Stimulated activated CD8-positive, alpha-beta memory T cell treated with anti-CD3 and anti-CD28 coated beads, Interleukin-15, amount 100 ng/mL, for 4 hours (primary cell): ENCODE measurements at places on chromosomes 6 and 20.

DNA sequence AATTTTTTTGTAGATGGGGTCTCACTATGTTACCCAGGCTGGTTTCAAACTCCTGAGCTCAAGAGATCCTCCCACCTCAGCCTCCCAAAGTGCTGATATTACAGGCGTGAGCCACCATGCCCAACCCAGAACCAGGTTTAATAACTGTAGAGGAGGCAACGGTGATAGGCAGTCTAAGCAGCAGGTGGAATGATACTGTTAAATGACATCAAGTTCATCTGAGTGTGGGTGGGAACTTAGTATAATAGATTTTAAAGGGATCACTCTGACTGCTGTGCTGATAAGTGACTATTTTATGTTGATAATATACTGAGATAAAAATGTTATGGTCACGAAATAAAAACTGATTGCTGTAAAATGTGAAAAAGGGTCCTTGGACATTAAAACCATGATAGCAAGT, 31.1 kb downstream of the PCNA start:
- DNase-seq = no peak

DNA sequence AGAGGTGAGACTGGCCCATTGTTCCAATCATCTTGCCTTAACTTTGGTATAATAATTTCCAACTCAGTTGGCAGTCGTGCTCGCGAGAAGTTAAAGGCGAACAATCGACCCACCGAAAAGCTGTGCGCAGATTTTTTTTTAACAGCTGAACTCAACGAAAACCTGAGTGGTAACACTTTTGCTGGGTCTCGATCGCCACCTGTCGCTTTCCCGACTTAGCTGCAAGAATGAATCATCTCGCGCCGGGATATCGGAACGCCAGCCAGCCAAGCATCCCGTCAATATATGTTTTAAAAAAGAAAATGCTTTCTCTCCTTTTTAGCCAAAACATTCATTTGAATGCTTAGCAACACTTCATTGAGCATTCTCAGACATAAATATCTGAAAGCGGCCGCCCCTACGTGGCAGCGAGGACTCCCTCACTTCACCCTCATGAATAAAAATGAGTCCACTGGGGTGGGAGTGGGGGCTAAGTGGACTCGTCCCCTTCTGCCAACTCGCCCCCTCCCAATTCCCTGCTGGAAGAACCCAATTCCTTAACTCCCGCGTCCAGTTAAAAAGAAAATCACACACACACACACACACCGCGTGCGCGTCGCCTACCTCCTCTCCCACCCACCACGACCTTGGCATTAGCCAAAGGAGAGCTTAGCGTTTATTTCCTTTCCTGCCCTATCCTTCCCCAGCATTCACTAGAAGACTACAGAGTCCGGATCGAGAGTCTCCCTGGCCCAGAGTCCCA, 1.5 kb downstream of the COL12A1 start:
- no peak for DNase-seq

DNA sequence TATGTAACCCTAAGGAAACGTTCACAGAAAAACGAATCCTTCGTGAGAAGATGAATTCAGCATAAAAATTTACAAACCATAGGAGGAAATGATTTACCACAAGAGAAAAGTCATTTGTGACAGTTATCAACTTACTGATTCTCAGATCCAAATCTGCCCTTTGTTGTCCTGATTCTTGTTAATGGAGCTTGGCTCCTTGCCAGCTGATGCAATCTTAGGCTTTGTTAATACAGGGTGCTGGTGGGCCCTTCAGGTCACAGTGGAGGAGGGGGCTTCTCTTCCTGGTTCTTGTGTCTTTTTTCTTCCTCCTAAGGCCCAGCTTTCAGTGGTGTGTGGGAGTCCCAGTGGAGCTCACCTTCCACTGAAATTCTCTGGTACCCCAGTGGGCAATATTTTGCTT, 108.4 kb upstream of the MAP3K7 start:
- DNase-seq = no peak

DNA sequence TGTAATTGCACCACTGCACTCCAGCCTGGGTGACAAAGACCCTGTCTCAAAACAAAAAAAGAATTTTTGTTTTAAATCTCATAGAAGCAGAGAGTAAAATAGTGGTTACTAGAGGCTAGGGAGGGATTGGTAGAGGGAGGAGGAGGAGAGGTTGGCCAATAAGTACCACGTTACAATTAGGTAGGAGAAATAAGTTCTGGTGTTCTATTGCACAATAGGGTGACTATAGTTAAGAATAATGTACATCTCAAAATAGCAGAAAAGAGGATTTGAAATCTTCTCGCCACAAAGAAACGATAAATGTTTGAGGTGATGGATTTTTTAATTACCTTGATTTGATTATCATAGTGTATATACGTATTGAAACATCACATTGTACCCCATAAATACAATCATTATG, 27.1 kb upstream of the TOP1 start:
- DNase-seq = no peak

GRCh38 chr6:12012038-12012557, at the start of gene HIVEP1:
Gene HIVEP1, plus strand, starts transcription at chr6:12012312. Its CDS starts 3,317 bp downstream, at chr6:12015629.
- no peak for DNase-seq

GRCh38 chr6:15734118-15734897, 71.5 kb upstream of the DTNBP1 start:
- DNase-seq = no peak

DNA sequence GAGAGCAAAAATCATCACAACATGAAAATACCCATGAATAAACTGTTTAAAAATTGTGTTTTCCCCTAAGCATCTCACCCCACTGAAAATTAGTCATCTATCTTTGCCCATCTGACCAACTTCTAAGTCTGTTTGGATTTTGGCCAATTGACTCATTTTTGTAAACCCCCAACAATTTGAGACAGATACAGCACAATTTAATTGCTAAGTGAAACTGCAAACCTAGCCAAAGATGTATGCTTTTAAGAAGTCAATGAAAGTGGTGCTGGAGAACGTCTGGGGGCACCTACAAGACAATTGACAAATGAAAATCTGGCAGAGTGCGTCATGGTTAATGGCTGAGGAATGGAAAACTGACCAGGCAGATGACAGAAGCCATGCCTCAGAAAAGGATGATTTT, 30.9 kb upstream of the SLC24A3 start:
- no peak for DNase-seq

GRCh38 chr6:35160642-35161041, 19.5 kb upstream of the TCP11 start:
- no peak for DNase-seq

- DNase-seq = no peak
Measured at GRCh38 chr6:79702691-79703090, 71.6 kb downstream of the SH3BGRL2 start.

DNA sequence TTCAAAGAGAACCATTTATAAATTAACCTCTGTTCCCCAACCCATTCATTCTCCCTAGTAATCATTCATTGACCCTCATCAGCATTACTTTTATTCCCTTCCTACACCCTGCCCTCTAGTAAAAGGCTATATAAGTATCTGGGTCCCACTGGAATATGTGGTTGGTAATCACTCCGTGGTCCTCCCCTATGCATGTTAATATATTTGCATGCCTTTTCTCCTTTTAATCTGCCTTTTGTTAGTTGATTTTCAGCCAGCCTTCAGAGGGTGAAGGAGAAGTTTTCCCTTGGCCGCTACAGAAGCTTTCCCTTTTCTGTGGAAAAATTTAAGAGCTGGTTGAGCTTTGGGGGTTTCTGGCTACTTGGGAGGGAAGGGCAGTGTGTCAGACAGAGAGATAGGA, 585.6 kb downstream of the UTRN start:
- DNase-seq = no peak

- DNase-seq = no peak
Measured at GRCh38 chr20:24798930-24799705, 150.0 kb upstream of the CST7 start.

DNA sequence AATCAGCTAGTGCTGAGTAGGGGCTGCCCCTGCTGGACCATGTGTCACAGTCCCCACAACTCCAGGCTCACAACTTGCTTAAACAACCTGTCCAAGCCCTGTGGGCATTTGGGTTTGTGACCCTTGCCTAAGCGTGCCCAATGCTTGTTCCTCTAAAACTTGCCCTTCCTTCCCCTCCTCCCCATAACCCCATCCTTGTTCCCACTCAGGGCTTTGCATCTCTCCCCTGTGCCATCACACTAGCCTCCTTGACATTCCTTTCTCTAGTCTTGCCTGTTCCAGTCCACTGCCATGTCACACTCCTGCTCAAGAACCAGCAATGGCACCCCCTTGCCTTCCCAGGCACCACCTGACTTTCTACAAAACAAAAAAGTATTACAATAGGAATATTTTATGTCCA, 2.3 kb upstream of the DLGAP4 start:
- no peak for DNase-seq

DNA sequence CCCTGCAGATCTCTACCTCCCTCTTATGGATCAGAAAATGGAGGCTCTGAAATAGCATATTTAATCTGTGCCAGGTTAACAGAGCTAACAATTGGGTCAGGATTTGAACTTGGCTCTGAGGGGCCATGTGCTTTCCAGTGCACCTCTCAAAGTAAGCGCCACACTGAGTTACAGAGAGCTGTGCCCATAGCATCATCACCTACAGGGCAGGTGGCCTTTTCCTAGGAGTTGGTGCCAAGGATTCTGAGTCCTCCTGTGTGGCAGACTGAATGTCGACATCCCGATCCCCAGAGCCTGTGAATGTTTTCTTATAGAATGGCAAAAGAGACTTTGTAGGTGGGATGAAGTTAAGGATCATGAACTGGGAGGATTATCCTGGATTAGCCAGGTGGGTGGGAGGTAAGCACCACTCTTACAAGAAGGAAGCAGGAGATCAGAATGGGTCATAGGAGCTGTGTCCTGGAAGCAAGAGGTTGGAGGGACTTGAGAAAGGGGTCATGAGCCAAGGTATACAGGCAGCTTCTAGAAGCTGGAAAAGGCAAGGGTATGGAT, 68.0 kb upstream of the TBC1D7 start:
- no peak for DNase-seq

- DNase-seq = no peak
Measured at GRCh38 chr6:159866286-159867247, 24.2 kb upstream of the MAS1 start.

- DNase-seq = no peak
Measured at GRCh38 chr6:114064862-114065261, 93.9 kb upstream of the HDAC2 start.

DNA sequence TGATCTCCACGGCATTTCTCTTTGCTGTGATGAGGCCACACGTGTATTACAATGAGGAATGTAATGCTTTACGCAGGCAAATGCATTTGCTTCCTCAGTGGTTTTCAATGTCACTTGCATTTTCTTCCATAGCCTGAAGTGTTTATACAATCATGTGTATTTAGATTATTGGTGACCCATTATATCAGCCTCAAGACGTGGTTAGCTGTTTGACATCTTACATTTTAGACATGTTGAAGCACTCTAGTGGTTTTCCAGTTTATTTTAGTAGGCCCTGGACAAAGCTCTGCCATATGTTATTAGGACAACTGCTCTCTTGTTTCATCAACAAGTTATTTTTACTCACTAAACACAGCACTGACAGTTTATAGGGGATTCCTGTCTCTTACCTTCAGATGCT, 200.4 kb downstream of the UTRN start:
- DNase-seq = no peak

DNA sequence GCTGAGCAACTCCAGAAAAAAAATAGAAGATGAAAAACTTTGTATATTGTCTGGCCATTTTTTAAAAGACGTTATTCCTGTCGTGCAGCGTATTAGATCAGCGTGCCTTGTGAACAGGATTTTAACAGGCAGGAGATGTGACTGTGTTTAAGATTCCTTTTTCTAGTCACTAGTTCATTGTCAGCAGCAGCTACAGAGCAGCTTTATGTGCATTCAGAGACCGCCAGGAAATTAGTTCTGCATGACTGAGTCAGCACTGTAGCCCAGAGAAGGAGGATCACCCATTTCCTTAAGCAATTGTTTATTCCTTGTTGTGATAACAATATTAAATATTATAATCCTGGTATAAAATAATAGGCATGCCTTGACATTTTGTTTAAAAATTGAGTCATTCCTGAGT, 75.4 kb upstream of the ADGRB3 start:
- no peak for DNase-seq

- DNase-seq = no peak
Measured at GRCh38 chr6:90689172-90689571, 102.3 kb upstream of the MAP3K7 start.

- DNase-seq = no peak
Measured at GRCh38 chr6:40803897-40804702, 216.9 kb upstream of the LRFN2 start.

GRCh38 chr20:58695084-58695722, 2.6 kb downstream of the NPEPL1 start:
- no peak for DNase-seq

DNA sequence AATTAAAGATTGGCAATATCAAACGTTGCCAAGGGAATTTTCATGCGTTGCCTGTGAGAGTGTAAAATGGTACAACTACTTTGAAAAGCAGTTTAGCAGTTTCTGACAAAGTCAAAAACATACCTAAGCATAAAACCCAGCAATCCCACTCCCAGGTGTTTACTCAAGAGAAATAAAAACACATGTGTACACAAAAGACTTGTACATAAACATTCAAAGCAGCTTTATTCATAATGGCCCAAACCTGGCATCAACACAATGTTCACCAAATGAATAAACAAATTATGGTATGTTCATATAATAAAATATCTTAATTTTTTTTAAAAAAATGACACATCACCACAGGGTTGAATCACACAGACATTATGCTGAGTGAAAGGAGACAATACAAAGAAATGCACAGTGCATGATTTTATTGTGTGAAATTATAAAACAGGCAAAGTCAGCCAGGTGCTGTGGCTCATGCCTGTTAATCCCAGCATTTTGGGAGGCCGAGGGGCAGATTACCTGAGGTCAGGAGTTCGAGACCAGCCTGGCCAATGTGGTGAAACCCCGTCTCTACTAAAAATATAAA, 240.4 kb upstream of the MARCKS start:
- DNase-seq = no peak

DNA sequence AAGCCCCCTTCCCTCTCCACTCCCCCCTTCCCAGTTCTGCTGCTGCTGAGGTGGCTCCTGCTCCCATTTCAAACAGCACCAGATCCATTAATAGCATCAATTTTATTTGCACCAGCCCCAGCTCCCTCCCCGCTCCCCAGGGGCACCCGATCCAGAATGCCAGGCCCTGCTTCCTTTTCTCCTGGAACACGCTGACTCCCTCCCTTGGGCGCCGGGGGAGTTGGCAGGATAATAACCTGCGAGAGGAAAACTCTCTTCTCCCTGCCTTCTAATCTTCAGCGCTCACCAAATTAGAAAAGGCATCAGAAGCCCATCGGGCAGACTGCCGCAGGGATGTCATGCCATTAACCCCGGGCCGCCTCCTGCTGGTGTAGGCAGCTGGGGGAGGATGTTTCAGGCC, 77.8 kb downstream of the NCR2 start:
- DNase-seq = no peak

- no peak for DNase-seq
Measured at GRCh38 chr6:135147637-135148592, 33.2 kb upstream of the MYB start.

- no peak for DNase-seq
Measured at GRCh38 chr20:11882651-11883050, 35.0 kb upstream of the BTBD3 start.

- no peak for DNase-seq
Measured at GRCh38 chr20:37498066-37498665, 22.9 kb upstream of the NNAT start.

DNA sequence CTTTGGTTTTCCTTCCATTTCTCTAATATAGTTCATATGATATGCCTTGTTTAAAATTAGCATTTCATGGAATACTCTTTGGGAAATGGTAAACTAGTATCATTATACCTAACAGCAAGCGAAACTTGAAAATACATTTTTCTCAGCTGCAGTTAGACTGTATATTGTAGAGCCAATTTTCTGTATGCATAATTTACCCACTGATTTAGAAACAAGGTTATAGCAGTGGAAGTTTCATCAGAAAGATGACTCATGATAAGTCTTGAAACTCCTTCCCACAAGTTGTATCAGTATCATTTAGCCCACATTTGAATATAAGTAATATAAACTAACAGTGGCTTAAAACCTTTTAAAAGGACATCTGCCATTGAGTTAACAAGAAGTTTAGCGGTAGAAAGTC, 164.8 kb upstream of the BMP5 start:
- no peak for DNase-seq
